ENCODE measurements at places on chromosomes 3 and 15.

GRCh38 chr15:60787837-60788691, 309.1 kb upstream of the ICE2 start:
- no peaks in the 10 kb centered on the region for H3K4me1 ChIP-seq
- no peak overlapping the region for H3K4me3 ChIP-seq
- H3K36me3 ChIP-seq = peaks cover 6% of the 10 kb centered on the region
- H3K27ac ChIP-seq = no peak overlapping the region
- H3K27me3 ChIP-seq = peaks cover 30% of the 10 kb centered on the region
- no peak for DNase-seq

GRCh38 chr3:100538339-100538706, 45.9 kb downstream of the TMEM45A start:
- peaks cover 1% of the 10 kb centered on the region for H3K4me1 ChIP-seq
- peaks cover 16% of the 10 kb centered on the region for H3K36me3 ChIP-seq
- H3K27me3 ChIP-seq = peaks cover 7% of the 10 kb centered on the region
- no peak overlapping the region for H3K27ac ChIP-seq
- H3K4me3 ChIP-seq = no peak overlapping the region

DNA sequence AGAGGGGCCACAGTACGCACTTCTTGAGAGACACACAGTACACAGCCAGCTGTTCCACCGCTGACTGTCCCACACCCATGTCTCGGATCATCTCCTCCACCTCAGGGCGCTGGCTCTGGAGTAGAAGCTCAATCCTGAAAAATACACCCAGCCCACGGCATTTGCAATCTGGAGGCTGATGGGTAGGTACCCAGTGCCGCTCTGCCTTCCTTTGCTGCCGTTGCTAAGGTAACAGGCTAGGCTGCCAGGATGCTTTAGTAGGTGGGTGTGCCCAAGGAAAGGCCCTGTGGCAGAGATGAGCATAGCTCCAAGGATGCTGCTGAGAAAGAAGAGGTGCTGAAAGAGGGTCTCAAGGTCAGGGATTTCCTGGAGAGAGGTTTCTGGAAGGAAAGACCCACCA, 14.6 kb downstream of the TRAIP start:
- H3K4me1 ChIP-seq = peaks cover 5% of the 10 kb centered on the region
- no peaks in the 10 kb centered on the region for H3K27me3 ChIP-seq
- H3K4me3 ChIP-seq = no peak overlapping the region
- no peak overlapping the region for H3K27ac ChIP-seq
- DNase-seq = no peak

DNA sequence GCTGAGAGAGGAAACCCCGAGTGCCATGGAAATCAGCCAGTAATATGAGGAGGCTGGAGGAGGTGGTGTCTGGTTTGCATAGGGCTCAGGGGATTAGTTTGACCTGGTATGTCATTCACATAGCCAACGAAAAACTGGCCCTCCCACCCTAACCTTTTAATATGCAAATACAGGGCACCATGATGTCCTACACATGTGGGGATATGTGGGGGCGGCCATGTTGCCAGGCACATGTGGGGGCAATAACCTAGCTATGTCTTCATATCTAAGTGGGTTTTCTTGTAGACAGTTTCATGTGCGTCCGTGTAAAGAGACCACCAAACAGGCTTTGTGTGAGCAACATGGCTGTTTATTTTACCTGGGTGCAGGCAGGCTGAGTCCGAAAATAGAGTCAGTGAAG, 110.1 kb downstream of the MOBP start:
- no peak overlapping the region for H3K4me3 ChIP-seq
- H3K36me3 ChIP-seq = no peaks in the 10 kb centered on the region
- H3K27me3 ChIP-seq = peaks cover 6% of the 10 kb centered on the region
- no peak for DNase-seq
- no peak overlapping the region for H3K27ac ChIP-seq

DNA sequence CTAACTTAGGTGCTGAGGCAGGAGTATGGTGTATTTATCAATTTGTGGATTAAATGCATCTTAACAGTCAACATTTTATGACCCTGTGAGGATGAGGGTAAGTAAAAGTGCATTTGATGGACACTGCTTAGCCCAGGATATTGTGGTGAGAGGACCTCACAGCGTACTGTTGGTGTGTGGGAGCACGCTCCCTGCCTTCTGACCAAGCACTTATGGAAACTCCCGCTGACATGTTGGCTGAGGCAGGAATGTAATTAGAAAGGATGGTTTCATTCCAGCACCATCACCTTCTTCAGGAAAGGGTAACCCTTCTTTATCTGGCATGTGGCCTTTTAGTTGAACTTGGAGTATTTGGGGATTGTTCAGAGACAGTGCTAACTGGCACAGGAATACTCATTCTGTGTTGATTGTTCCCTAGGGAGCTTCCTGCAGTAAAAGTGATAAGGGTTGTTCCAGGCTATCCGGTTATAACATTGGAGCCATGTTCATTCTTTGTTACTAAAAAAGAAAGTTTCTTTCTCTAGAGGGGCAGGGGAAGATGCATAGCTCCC, 11.7 kb upstream of the FSTL1 start:
- H3K4me1 ChIP-seq = peaks cover 41% of the 10 kb centered on the region
- peak overlapping the region; percentile 73 for H3K27ac ChIP-seq
- H3K36me3 ChIP-seq = no peaks in the 10 kb centered on the region
- DNase-seq = no peak

GRCh38 chr3:54731732-54732445, 196.0 kb downstream of the LRTM1 start:
- no peaks in the 10 kb centered on the region for H3K27me3 ChIP-seq
- peaks cover 1% of the 10 kb centered on the region for H3K36me3 ChIP-seq
- H3K4me1 ChIP-seq = no peaks in the 10 kb centered on the region
- no peak overlapping the region for H3K27ac ChIP-seq

DNA sequence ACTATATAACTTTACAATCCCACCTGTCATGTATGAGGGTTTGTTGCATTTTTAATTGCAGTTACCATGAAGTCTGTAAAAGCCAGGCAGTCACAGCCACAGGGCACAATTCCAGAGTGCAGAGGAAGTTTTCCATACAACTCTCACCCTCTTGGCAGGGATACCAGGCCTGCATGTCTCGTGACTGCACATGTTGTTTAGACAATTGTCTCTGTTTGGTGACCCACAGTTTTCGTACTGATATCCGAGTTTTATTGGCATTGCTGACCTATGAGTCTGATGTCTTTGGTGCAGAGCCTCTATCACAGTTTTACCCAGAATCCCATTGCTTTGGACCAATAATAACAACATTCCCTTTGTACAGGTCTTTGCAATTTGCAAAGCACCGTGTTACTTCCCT, 24.9 kb upstream of the MYZAP start:
- no peak overlapping the region for H3K27ac ChIP-seq
- no peak for DNase-seq
- H3K4me1 ChIP-seq = peaks cover 22% of the 10 kb centered on the region
- no peaks in the 10 kb centered on the region for H3K27me3 ChIP-seq

DNA sequence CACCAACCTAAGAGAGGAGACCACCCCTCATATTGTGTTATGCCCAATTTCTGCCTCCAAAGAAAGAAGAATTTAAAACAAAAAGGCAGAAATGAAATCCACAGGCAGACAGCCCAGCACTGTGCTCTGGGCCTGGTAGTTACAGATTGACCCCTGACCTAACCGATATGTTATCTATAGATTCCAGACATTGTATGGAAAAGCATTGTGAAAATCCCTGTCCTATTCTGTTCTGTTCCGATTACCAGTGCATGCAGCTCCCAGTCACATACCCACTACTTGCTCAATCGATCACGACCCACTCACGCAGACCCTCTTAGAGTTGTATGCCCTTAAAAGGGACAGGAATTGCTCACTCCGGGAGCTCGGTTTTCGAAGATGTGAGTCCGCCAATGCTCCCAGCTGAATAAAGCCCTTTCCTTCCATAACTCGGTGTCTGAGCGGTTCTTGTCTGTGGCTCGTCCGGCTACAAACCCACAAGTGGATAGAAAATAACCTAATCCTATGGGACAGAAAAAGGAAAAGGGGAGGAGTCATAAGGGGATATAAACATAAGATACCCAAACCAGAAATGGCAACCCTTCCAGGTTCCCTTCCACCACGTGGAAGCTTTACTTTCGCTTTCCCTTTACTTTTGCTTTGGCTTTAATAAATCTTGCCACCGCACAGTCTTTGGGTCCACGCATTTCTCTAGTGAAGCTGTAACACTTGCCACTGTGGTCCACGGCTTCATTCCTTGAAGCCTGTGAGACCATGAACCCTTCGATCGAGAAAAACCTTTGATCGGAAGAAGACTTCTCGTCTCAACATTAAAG, 1.7 kb upstream of the CFAP91 start:
- no peaks in the 10 kb centered on the region for H3K36me3 ChIP-seq
- peaks cover 12% of the 10 kb centered on the region for H3K4me1 ChIP-seq
- no peak overlapping the region for H3K4me3 ChIP-seq

DNA sequence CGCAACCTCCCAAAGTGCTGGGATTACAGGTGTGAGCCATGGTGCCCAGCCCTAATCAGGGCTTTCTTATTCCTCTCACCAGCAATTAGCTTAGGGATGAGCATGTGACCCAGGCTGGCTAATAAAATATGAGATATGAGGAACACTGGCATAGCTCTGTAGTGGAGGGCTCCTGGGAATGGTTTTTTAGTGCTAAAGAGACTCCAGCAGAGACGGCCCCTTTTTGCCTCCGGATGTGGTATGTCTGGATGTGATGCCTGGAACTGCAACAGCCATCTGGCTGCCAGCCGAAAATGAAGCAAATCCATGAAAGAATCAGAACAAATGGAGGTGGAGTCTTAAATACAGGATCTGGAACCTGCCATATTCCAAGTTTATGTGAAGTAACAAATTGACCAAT, 69.1 kb upstream of the MAGI1 start:
- H3K36me3 ChIP-seq = no peaks in the 10 kb centered on the region
- peaks cover 4% of the 10 kb centered on the region for H3K4me1 ChIP-seq
- H3K27ac ChIP-seq = no peak overlapping the region
- DNase-seq = no peak

DNA sequence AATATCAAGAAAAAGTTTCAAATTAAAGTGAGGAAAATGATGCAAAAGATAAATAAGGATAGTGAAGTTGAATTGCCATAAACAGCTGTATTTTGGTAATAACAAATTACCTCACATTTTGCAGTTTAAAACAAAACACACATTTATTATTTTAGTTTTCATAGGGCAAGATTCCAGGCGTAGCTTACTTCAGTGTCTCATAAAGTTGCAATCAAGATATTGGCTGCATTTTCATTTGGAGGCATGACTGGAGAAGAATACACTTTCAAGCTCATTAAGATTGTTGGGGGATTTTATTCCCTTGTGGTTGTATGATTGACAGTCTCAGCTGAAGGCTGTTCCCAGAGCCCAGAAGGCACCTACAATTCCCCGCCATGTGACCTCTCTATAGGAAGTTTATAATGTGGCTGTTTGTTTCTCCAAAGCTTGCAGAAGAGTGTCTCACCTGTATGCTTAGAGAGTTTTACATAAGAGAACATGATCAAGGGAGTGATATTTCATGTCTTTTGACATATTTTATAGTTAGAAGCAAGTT, 151.4 kb downstream of the OTOL1 start:
- no peaks in the 10 kb centered on the region for H3K36me3 ChIP-seq
- no peaks in the 10 kb centered on the region for H3K27me3 ChIP-seq
- H3K27ac ChIP-seq = no peak overlapping the region
- no peaks in the 10 kb centered on the region for H3K4me1 ChIP-seq

DNA sequence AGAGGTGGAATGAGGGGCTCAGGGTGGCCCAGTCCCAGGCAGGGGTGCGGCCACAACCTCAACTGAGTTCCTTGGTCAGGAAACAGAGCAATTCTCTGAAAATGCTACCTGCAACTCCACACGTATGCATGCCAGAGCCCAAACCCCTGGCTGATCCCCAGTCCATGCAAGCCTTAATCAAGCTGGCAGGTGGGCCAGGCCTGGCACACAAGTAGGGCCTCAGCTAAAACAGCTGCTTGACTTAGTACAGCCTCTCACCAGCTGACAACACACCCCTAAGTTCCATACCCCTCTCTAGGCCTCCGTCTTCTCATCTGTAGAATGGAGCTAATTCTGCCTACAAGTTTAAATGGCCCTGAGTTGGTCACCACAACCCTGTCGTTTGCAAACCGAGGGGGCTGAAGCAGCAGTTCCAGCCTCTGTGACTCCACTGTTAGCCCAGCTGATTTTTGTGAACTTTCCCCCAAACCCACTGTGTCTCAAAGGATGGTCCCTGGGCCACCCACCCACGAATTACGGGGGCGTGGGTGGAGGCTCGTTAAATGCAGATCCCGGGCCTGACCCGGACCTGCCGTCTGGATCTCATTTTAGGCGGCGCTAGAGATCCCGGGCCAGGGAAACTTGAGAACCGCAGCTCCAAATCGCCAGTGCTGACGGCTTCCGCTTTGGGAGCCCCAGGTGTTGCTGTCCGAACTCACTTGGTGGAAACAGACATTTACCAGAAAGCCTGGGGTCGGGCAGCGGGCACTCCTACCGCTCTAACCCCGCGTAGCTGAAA, 927 bp downstream of the CHDH start:
- peaks cover 15% of the 10 kb centered on the region for H3K4me1 ChIP-seq
- H3K4me3 ChIP-seq = peak overlapping the region; percentile 67
- no peak for DNase-seq
- no peak overlapping the region for H3K27ac ChIP-seq
- H3K27me3 ChIP-seq = peaks cover 34% of the 10 kb centered on the region

- no peaks in the 10 kb centered on the region for H3K36me3 ChIP-seq
- no peak for DNase-seq
- H3K4me1 ChIP-seq = no peaks in the 10 kb centered on the region
- no peak overlapping the region for H3K4me3 ChIP-seq
- no peak overlapping the region for H3K27ac ChIP-seq
Observed at GRCh38 chr3:79257791-79258190, 510.0 kb downstream of the ROBO1 start.

- peaks cover 8% of the 10 kb centered on the region for H3K36me3 ChIP-seq
- peak overlapping the region; percentile 66 for H3K27ac ChIP-seq
- DNase-seq = no peak
- H3K4me1 ChIP-seq = peaks cover 39% of the 10 kb centered on the region
Observed at GRCh38 chr15:71136793-71137518, 21.7 kb downstream of the THSD4 start.

- H3K4me3 ChIP-seq = no peak overlapping the region
- no peak for DNase-seq
- H3K4me1 ChIP-seq = peaks cover 15% of the 10 kb centered on the region
- no peak overlapping the region for H3K27ac ChIP-seq
- no peaks in the 10 kb centered on the region for H3K27me3 ChIP-seq
Observed at GRCh38 chr15:57541805-57542504, 49.7 kb upstream of the MYZAP start.

DNA sequence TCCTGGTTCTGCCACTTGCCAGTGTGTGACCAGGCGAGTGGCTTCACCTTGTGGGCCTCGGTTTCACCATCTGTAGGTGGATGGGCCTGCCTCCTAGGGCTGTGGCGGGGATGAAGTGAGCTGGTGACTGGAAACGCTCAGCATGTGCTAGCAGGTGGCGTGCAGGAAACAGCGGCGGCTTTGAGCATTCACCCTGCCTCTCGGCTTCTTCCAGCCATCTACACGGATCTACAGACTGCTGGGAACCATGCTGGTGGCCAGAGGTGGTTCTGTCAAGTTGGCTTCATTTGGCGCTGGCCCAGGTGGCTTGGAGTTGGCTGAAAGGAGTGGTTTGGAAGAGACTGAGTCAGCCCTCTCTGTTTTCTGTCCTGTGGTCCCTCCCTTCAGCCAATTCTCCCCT, 106.3 kb downstream of the NUP210 start:
- DNase-seq = no peak
- no peak overlapping the region for H3K4me3 ChIP-seq
- no peaks in the 10 kb centered on the region for H3K27me3 ChIP-seq
- H3K36me3 ChIP-seq = no peaks in the 10 kb centered on the region
- no peaks in the 10 kb centered on the region for H3K4me1 ChIP-seq
